Cerebellum (tissue), 4 donors: ENCODE measurements at places on chromosomes 3 and 15.

DNA sequence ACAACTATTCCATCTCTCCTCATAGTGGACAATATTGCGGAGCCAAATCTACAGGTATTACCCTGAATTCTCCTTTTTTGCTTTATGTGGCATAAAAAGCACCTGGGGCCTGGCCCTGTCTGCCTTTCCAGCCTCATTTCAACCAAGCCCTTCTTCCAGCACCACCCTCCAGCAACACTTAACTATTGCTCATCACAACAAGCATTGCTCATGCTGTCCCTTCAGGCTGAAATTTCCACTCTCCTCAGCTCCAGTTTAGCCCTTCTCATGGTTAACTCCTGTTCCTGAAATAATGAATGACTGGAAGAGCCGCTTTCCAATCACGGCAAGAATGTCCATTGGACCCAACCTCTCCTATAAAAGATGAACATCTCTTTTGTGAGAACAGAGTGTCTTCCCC is 107.4 kb downstream of the P2RY1 start:
- no peak for DNase-seq

DNA sequence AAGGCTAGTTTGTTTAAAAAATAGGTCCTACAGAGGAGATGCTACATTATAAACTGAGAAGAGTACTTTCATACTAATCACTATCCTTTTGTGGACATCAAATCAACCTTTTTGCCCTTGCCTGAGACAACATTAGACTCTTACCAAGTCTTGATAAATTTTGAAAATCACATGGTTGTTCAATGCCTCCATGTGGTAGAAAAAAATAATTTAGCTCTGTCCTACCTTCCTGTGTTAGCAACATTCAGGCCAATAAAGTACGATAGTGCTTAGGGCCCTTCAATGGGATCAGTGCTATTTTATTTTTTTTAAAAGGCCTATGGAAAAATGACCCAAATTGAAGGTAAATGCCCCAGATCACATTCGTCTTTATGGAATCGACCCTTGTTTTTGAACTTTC is 5.0 kb upstream of the UBE2E1 start:
- peak; percentile 61 for DNase-seq

- DNase-seq, result no peak
Observed at GRCh38 chr3:155350571-155350970, 57.1 kb upstream of the STRIT1 start.

GRCh38 chr3:159263750-159264553 is 462.1 kb downstream of the MFSD1 start:
- DNase-seq, result peak; percentile 21

- no peak for DNase-seq
Observed at GRCh38 chr15:47937834-47938233, 183.0 kb upstream of the SLC24A5 start.

DNA sequence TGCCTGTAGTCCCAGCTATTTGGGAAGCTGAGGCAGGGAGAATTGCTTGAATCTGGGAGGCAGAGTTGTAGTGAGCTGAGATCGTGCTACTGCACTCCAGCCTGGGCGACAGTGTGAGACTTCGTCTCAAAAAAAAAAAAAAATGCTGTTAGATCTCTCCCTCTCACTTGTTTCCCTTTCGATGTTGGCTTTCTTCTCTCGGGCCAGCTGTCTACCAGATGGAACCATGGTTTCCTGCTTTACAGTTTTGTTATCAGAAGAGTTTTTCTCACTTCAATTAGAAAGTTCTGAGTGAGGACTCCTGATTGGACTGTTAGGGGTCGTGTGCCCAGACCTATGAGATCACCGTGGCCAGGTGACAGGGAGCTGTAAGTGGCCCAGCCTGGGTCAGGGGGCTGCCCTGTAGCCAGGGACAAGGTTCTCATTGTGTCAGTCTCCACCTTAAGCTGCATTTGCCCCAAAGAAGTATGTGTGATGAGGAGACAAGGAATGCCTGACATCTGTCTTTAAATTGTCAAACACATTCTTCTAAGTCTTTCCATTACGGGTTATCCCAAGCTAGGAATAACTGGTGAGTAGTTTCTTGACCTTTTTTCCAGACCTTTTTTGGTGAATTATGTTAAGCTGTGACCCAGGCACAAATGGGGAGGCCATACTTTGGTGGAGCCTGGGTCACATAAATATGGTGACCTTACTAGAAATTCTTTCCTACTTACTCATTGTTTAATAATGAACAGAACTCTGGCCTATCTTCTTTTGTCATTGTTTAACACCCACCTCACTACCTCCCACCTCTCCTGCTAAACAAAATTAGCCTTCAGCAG is 25.2 kb downstream of the SNAPC5 start:
- DNase-seq, result no peak

- DNase-seq, result no peak
Observed at GRCh38 chr15:36782681-36783080, 203.3 kb downstream of the CDIN1 start.

- DNase-seq, result no peak
Observed at GRCh38 chr15:73317651-73318462, 50.9 kb downstream of the HCN4 start.

- no peak for DNase-seq
Observed at GRCh38 chr3:127985216-127985615, 67.0 kb upstream of the SEC61A1 start.

DNA sequence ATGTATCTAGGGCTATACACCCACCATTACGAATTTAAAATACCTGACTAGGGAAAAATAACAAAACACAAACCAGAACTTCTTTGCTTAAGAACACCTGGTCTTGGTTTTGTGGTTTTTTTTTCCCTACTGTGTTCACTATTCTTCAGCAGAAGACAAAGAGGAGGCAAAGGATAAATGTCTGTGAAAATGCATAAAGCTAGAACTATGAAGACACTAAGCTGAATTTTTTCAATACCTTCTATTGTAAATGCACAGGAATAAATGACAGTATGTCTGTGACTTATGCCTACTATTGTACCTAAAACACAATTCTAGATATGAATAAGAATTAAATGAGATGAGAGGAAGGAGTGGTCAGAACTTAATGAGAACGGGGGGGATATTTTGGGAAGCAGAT is 86.9 kb downstream of the TBL1XR1 start:
- DNase-seq, result no peak

- DNase-seq, result no peak
Observed at GRCh38 chr15:48221885-48222284, 15.8 kb downstream of the SLC12A1 start.

- DNase-seq, result peak; percentile 75
Observed at GRCh38 chr15:43872416-43873020, 45.7 kb downstream of the WDR76 start.

DNA sequence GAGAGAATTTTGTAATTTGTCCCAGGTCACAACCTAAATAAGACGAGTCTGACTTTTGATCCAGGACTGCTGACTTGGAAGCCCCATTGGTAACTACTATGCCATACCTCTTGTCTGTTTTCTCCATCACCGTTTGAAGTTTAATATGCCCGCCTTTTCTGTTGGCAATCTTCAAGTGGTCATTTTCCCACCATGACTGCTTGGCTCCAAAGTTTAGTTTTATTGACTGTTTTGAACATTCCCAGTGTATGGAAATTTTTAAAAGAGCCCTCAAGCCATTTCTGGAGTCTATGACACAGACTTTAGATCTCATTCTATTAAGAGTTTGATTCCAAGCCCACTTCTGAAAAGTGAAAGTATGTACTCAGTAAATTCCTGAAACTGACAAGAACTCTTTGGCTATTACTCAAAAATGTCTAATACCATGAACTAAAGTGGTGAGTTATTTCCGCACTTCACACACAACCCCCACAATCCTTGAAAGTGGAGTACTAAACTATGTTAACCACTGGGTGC is 136.7 kb upstream of the ADAMTS9 start:
- no peak for DNase-seq

- no peak for DNase-seq
Observed at GRCh38 chr3:190444006-190444405, 5.7 kb downstream of the TMEM207 start.
